MG63 (cell line): ENCODE measurements at places on chromosomes 12 and 14. TPM values are rescaled to one million over a fixed set of nuclear protein-coding genes. Genes with fewer than 3 reads are reported as not detected.

Gene TTC9
- not detected in 2 replicates for total RNA-seq

Gene NEUROD4
- not detected in 2 replicates for total RNA-seq

Gene SELPLG
- 0.39 and 2.5 TPM in 2 replicates for total RNA-seq

Gene ZBTB1
- 16.8 and 28.1 TPM in 2 replicates for total RNA-seq

Gene OR4E2
- total RNA-seq: not detected in 2 replicates

Gene LMNTD1
- not detected in 2 replicates for total RNA-seq

Gene JDP2
- total RNA-seq: 76.1 and 78.4 TPM in 2 replicates

Gene NCOR2
- total RNA-seq: 17.0 and 32.9 TPM in 2 replicates

Gene CCDC60
- total RNA-seq: not detected in 2 replicates

Gene FAM181A
- total RNA-seq: not detected in 2 replicates

Gene GDF3
- not detected in 2 replicates for total RNA-seq

Gene MAP3K9
- total RNA-seq: 0.17 and 0.76 TPM in 2 replicates

Gene POP5
- 38.0 and 66.2 TPM in 2 replicates for total RNA-seq

Gene HSPA2
- total RNA-seq: 5.2 and 7.1 TPM in 2 replicates

Gene CCDC38
- total RNA-seq: 0.12 and 0.16 TPM in 2 replicates

Gene HOXC4
- 2.3 and 5.2 TPM in 2 replicates for total RNA-seq

Gene GLT1D1
- total RNA-seq: 0.39 and 4.2 TPM in 2 replicates

Gene MIP
- total RNA-seq: not detected in 2 replicates

Gene BDKRB1
- 30.5 and 40.5 TPM in 2 replicates for total RNA-seq

Gene INHBE
- total RNA-seq: 3.5 and 7.4 TPM in 2 replicates

Gene CMA1
- total RNA-seq: not detected in 2 replicates

Gene ANO4
- total RNA-seq: 7.0 TPM in 1 of 2 replicates, not detected in the other

Gene ASB2
- not detected in 2 replicates for total RNA-seq

Gene TFCP2
- 13.0 and 14.7 TPM in 2 replicates for total RNA-seq

Gene KLRC3
- not detected in 2 replicates for total RNA-seq

Gene TAS2R14
- 0.12 and 2.6 TPM in 2 replicates for total RNA-seq

Gene CD163
- not detected in 2 replicates for total RNA-seq

Gene C3AR1
- not detected in 2 replicates for total RNA-seq

Gene RAD51AP1
- total RNA-seq: 33.4 and 44.3 TPM in 2 replicates

Gene CLEC2A
- total RNA-seq: not detected in 2 replicates

Gene RNF34
- total RNA-seq: 17.9 and 27.7 TPM in 2 replicates

Gene GPR84
- total RNA-seq: not detected in 2 replicates

Gene NINJ2
- total RNA-seq: 3.1 TPM in 1 of 2 replicates, not detected in the other

Gene CCDC175
- total RNA-seq: not detected in 2 replicates

Gene RTL1
- not detected in 2 replicates for total RNA-seq

Gene SLC25A47
- not detected in 2 replicates for total RNA-seq

Gene TSPAN19
- total RNA-seq: not detected in 2 replicates

Gene LRFN5
- total RNA-seq: not detected in 2 replicates
